ENCODE measurements at places on chromosomes 2 and 18.

DNA sequence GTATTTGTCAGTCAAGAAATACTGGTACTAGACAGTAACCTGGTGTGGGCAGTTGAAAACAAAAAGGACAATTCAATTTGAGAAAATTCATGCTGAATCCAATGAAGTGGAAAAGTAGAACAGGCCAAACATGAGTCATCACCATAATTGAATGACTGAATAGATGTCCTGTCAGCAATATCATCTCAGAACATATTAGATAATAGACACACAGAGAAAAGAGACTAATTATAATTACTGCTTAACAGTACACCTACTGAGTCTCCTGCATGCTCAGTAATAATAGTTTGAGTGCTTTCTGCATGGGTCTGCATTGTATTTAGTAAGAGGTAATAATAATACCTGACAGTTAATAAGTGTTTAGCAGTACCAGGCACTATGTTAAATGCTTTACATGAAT is 138.6 kb upstream of the ZC3H15 start:
- H3K4me3 ChIP-seq = no peak overlapping the region
- no peak for DNase-seq
- H3K4me1 ChIP-seq = no peaks in the 10 kb centered on the region
- H3K27me3 ChIP-seq = no peaks in the 10 kb centered on the region
- no peaks in the 10 kb centered on the region for H3K36me3 ChIP-seq

- H3K27me3 ChIP-seq = no peaks in the 10 kb centered on the region
- no peak overlapping the region for H3K4me3 ChIP-seq
- no peak overlapping the region for H3K27ac ChIP-seq
- no peaks in the 10 kb centered on the region for H3K4me1 ChIP-seq
- DNase-seq = no peak
Measured at GRCh38 chr18:74473976-74474640, 17.0 kb upstream of the DIPK1C start.

GRCh38 chr2:215031321-215031720 is 107.1 kb downstream of the ABCA12 start:
- no peak overlapping the region for H3K4me3 ChIP-seq
- no peaks in the 10 kb centered on the region for H3K27me3 ChIP-seq
- H3K27ac ChIP-seq = no peak overlapping the region
- no peak for DNase-seq
- H3K36me3 ChIP-seq = no peaks in the 10 kb centered on the region

- H3K36me3 ChIP-seq = no peaks in the 10 kb centered on the region
- no peaks in the 10 kb centered on the region for H3K27me3 ChIP-seq
- no peak overlapping the region for H3K4me3 ChIP-seq
- DNase-seq = no peak
Measured at GRCh38 chr2:767440-767839, 90.2 kb upstream of the TMEM18 start.

- H3K27me3 ChIP-seq = no peaks in the 10 kb centered on the region
- no peaks in the 10 kb centered on the region for H3K4me1 ChIP-seq
- no peaks in the 10 kb centered on the region for H3K36me3 ChIP-seq
- no peak overlapping the region for H3K4me3 ChIP-seq
- no peak overlapping the region for H3K27ac ChIP-seq
- DNase-seq = no peak
Measured at GRCh38 chr2:2046497-2046896, 284.6 kb downstream of the MYT1L start.

DNA sequence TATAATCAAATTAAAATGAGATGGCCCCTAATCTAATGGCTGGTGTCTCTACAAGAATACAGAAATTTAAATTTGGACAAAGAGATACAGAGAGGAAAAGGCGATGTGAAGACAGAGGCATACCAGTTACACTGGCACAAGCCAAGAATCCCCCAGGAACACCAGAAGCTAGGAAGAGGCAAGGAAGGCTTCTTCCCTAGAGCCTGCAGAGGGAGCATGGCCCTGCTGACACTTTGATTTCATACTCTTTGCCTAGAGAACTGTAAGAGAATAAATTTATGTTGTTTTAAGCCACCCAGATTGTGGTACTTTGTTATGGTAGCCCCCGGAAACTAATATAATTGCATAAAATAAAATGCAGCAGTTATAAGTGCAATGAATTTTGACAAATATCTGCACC is 671.4 kb downstream of the MBD2 start:
- no peak overlapping the region for H3K27ac ChIP-seq
- no peaks in the 10 kb centered on the region for H3K27me3 ChIP-seq
- H3K4me3 ChIP-seq = no peak overlapping the region
- no peaks in the 10 kb centered on the region for H3K4me1 ChIP-seq
- H3K36me3 ChIP-seq = no peaks in the 10 kb centered on the region
- DNase-seq = no peak

GRCh38 chr2:217989221-217989948 is 13.4 kb downstream of the TNS1 start:
- H3K27me3 ChIP-seq = no peaks in the 10 kb centered on the region
- no peaks in the 10 kb centered on the region for H3K4me1 ChIP-seq
- no peaks in the 10 kb centered on the region for H3K36me3 ChIP-seq
- no peak overlapping the region for H3K27ac ChIP-seq

- DNase-seq = no peak
- H3K4me3 ChIP-seq = no peak overlapping the region
- H3K27me3 ChIP-seq = no peaks in the 10 kb centered on the region
- no peaks in the 10 kb centered on the region for H3K4me1 ChIP-seq
- H3K27ac ChIP-seq = no peak overlapping the region
Measured at GRCh38 chr2:189501487-189501886, 60.2 kb downstream of the WDR75 start.

- no peaks in the 10 kb centered on the region for H3K4me1 ChIP-seq
- DNase-seq = no peak
- no peaks in the 10 kb centered on the region for H3K27me3 ChIP-seq
- H3K27ac ChIP-seq = no peak overlapping the region
- H3K36me3 ChIP-seq = no peaks in the 10 kb centered on the region
Measured at GRCh38 chr2:213443921-213444320, 159.7 kb downstream of the SPAG16 start.

DNA sequence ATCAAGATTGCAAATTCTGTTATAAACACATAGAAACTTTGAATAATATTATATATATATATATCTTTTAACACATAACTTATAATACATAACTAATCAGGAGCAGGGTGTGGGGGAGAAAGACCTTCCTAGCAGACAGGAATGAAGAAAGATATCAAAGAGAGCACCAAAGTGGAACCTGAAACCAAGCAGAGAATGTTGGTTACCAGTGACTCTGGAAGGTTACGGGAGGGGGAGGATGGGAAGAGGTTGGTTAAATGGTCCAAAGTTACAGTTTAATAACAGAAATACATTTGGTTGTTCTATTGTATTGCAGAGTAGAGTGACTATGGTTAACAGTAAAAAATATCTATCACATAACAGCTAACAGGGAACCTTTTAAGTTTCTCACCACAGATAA is 366.7 kb downstream of the LRRTM4 start:
- no peaks in the 10 kb centered on the region for H3K27me3 ChIP-seq
- no peak overlapping the region for H3K27ac ChIP-seq
- H3K4me3 ChIP-seq = no peak overlapping the region
- no peaks in the 10 kb centered on the region for H3K4me1 ChIP-seq
- no peak for DNase-seq

- no peaks in the 10 kb centered on the region for H3K27me3 ChIP-seq
- H3K36me3 ChIP-seq = no peaks in the 10 kb centered on the region
- no peak for DNase-seq
- no peaks in the 10 kb centered on the region for H3K4me1 ChIP-seq
Measured at GRCh38 chr2:240951045-240951594, 45.0 kb downstream of the CROCC2 start.

- no peak overlapping the region for H3K4me3 ChIP-seq
- H3K27ac ChIP-seq = no peak overlapping the region
- H3K4me1 ChIP-seq = no peaks in the 10 kb centered on the region
- no peaks in the 10 kb centered on the region for H3K36me3 ChIP-seq
- DNase-seq = no peak
Measured at GRCh38 chr2:234158812-234159211, 108.3 kb downstream of the SPP2 start.

GRCh38 chr2:132621131-132621875 is 48.7 kb downstream of the LYPD1 start:
- no peak for DNase-seq
- H3K27ac ChIP-seq = no peak overlapping the region
- H3K36me3 ChIP-seq = no peaks in the 10 kb centered on the region
- no peaks in the 10 kb centered on the region for H3K4me1 ChIP-seq
- H3K4me3 ChIP-seq = no peak overlapping the region
- no peaks in the 10 kb centered on the region for H3K27me3 ChIP-seq

DNA sequence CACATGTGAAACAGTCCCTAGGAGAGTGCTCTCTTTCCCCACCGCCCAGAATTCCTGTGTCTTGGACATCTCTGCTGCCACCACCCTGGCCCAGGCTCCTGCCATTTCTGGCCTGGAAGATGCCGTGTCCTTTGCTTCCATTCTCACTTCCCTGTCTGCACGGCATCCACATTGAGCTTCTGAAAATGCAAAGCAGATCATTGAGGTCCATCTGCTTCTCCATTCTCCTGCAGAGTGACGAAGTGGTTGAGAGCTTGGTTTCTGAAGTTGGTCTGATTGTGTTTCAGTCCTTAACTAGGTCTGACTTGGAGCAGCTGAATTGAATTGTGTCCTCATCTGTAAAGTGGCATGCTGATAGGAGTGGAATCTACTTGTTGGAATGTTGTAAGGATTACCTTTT is 98.7 kb upstream of the MGAT5 start:
- peak; percentile 56 for DNase-seq
- H3K36me3 ChIP-seq = peaks cover 4% of the 10 kb centered on the region
- no peaks in the 10 kb centered on the region for H3K27me3 ChIP-seq
- H3K4me1 ChIP-seq = peaks cover 29% of the 10 kb centered on the region

DNA sequence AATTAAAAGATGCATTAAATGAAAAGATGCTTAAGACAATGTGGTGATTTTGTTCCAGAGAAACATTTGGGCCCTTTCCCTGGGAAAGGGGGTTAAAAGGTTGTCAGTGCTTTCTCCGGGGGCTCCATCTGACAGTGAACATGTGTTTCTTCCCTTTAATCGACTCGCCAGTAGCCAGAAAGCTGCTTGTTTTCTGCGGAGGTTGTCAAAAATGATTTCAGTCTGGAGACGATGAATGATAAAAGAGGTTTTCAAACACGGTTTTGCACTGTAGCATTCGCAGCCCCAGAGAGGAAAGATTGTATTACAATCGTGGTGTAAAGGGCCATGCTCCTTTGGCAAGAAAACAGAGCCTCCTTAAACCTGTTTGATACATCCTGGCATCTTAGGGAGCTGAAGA is 111.5 kb upstream of the MEIS1 start:
- H3K4me3 ChIP-seq = no peak overlapping the region
- no peaks in the 10 kb centered on the region for H3K27me3 ChIP-seq
- no peaks in the 10 kb centered on the region for H3K4me1 ChIP-seq

DNA sequence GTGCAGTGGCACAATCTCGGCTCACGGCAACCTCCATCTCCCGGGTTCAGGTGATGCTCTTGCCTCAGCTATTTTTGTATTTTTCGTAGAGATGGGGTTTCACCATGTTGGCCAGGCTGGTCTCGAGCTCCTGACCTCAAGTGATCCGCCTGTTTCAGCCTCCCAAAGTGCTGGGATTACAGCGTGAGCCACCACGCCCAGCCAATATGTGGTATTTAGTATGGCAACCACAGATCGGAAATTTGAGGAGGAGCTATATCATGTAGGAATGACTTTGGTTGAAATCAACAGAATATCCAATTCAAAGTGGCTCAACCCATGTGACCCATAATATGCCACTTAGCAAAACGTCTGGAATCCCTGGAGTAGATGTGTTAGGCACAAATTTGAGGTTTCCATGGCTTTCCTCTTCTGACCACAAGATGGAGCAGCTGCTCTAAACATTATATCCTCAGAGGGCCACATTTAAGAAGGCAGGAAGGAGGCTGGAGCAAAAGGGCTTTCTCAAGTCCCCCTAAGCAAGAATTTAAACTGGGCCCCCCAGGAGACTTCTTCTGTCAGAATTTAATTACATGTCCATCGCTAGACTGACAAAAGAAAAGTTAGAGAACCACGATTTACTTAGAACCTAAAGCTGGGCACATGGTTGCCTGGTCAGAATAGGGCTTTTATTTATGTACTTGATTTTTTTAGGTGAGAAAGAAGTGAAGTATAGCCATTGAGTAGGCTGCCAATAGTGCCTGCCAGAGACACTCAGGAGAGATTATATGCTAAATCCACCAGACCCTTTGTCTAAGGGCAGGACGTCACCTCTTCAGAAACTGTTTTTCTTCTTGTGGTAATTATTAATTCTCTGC is 49.6 kb upstream of the ITSN2 start:
- no peak overlapping the region for H3K4me3 ChIP-seq
- H3K36me3 ChIP-seq = no peaks in the 10 kb centered on the region
- H3K4me1 ChIP-seq = no peaks in the 10 kb centered on the region

DNA sequence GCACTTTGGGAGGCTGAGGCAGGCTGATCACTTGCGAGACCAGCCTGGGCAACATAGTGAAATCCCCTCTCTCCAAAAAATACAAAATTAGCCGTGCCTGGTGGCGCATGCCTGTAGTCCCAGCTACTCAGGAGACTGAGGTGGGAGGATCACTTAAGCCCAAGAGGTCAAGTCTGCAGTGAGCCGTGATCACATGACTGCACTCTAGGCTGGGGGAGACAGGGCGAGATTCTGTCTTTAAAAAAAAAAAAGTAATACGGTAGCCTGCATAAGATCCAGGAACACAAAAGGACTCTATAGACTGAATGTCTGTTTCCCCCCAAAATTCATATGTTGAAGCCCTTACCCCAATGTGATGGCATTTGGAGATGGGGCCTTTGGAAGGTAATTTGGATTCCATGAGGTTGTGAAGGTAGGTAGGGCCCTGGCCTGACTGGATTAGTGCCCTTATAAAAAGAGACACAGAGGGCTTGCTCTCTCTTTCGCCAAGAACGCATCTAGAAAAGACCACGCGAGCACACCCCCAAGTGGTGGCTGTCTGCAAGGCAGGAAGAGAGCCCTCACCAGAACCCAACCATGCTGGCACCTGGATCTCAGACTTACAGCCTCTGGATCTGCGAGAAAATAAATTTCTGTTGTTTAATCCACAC is 17.0 kb downstream of the MBOAT2 start:
- H3K27ac ChIP-seq = no peak overlapping the region
- no peaks in the 10 kb centered on the region for H3K36me3 ChIP-seq
- no peak for DNase-seq
- no peaks in the 10 kb centered on the region for H3K27me3 ChIP-seq

DNA sequence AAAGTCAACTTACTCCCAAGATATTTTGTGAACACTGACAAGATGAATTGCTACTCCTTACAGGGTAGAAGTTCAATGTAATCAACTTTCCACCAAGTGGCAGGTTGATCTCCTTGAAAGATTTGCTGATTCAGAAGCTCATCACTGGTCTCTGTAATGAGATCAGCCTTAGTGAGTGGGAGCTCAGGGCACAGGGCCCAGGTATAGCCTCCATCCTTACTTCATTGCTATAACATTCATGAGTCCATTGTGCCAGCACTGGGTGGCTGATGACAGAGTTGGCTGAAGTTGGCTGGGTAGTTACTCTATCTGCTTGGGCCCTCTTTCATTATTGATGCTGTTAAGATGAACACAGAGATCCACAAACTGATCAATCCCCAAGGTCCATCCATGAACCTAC is 379.0 kb downstream of the IRS1 start:
- DNase-seq = no peak
- no peaks in the 10 kb centered on the region for H3K4me1 ChIP-seq
- H3K27me3 ChIP-seq = no peaks in the 10 kb centered on the region
- H3K36me3 ChIP-seq = no peaks in the 10 kb centered on the region
- no peak overlapping the region for H3K27ac ChIP-seq
- no peak overlapping the region for H3K4me3 ChIP-seq

Data from GM12878 (cell line).